ENCODE measurements at places on chromosomes 3 and 15.

- no peak for DNase-seq
Measured at GRCh38 chr3:170372190-170372879, 14.8 kb downstream of the SKIL start.

GRCh38 chr3:114645392-114645791 is 351.6 kb downstream of the TIGIT start:
- DNase-seq, result no peak

GRCh38 chr3:47436180-47436579 is 39.6 kb downstream of the SCAP start:
- DNase-seq, result no peak

DNA sequence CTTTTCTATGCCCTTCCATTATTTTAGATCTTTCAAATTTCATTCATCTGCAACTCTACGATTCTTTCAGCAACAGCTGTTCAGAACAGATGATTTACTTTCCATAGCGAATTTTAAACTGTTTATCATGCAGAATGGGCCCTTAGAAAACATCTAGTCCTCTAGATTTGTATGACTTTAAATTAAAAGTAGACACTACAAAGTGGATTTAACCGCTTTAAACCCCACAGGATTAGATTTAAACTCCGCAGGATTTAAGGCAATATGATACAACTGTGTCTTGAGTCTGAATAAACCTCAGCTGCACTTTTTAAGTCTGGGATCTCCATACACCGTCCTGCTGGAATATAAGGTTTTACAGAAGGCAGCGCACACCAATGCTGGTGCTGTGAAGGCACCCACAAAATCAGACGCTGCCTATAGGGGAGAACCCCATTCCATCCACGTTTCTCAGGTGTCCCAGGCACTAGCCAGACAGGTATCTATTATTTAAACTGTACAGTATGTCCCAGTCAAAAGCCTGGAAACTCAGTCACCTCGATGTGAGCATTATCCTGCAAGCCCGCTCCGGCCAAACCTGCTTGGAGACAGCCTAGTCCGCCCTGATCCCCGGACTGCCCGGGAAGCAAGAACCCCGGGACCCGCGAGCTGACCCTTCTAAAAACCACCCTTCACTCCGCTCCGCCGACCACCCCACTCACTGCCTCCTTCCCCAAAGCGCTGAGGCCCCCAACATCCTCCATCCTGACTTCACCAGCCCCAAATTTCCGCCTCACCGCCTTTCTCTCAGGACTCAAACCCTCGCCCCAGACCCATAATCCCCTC is 768 bp downstream of the ANO10 start:
- DNase-seq, result no peak

GRCh38 chr15:41981371-41982132 is 9.2 kb upstream of the EHD4 start:
- DNase-seq, result no peak

DNA sequence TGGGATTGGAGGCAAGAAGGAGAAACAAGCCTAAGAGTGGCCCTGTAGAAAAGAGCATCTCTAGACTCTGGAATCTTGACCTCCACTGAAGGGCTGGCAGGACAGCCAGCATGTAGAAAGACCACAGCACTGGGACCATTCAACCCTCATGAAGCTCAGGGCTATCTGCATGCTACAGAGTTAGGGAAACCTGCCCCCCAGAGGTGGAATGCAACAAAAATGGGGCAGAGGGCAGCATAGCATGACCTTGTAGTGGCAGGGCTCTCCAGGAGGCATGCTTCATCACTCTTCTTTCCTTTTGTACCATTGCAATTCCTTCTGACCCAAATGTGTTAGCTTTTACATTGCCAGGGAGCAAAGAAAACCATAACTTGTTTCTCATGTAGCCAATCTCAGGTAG is 445.4 kb downstream of the EPHB1 start:
- no peak for DNase-seq

DNA sequence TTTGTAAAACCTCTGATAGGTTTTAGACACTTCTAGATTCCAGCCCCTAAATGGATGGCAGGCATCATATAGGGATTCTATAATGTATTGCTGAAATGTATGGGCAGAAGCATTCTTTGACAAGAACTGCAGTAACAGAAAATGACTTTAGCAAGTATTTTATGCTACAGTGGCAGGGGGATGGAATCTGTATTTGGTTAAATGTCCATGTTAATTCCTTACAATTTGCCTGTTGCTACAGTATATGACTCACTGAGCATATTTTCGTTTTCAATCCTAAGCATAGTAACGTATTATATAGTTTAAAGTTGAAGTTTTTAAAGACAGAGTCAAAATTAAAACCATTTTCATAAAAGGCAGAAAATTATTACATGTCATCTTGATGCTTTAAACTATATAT is 150.1 kb downstream of the MEX3B start:
- DNase-seq, result no peak

DNA sequence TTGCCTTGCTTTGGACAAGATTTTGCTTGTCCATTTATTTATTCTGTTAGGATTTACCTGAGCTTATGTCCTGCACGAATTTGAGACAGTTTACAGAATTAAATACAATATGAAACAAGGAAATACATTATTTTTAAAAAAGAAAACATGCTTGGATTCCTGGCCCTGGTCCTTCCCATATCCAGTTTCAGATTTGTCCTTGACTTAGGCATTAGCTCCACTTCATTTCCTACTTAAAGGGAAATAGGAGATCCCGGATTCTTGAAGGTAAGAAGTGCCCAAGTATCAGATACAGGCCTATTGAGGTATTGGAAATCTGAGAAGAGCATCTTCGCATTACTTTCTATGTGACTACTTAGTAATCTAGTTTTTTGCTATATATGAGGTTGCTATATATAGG is 672.0 kb downstream of the SI start:
- DNase-seq, result no peak

DNA sequence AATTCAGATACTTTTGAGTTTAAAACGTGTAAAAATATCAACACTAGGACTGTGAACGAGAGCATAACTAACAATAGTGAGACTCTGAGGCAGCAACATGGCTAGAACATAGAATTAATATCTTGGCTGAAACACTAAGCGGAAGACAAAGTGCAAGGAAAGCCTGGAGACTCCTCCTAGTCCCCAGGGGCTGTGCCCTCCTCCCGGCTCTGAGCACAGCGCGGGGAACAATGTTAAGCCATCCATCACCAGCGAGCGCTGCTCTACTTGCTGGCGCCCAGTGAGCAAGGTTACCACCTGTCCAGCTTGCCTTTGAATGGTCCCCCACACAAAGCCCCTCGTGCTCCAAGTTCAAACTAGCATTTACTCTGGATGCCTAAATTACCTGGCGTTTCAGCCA is 436.9 kb downstream of the FOXP1 start:
- no peak for DNase-seq

- DNase-seq, result no peak
Measured at GRCh38 chr3:63969876-63970275, 53.4 kb downstream of the PSMD6 start.

GRCh38 chr3:48157950-48158376 is 30.3 kb downstream of the CDC25A start:
- DNase-seq, result no peak

GRCh38 chr3:122947738-122948137 is 79.8 kb downstream of the SEMA5B start:
- no peak for DNase-seq

Data from GM10248 (cell line).